Ureter (tissue), 1 donor: ENCODE measurements at places on chromosomes 12 and 14. TPM values are rescaled to one million over a fixed set of nuclear protein-coding genes. Genes with fewer than 3 reads are reported as not detected.

The TEX52 gene
- not detected for total RNA-seq

The TMEM253 gene
- total RNA-seq, result 1.6 TPM

The LYZ gene
- 28.5 TPM for total RNA-seq

The SUDS3 gene
- total RNA-seq, result 40.1 TPM

The AKAP3 gene
- total RNA-seq, result 4.2 TPM

The CNPY2 gene
- 122 TPM for total RNA-seq

- no peak for DNase-seq
Measured at GRCh38 chr12:21526721-21527345, 737 bp downstream of the SPX start.

DNA sequence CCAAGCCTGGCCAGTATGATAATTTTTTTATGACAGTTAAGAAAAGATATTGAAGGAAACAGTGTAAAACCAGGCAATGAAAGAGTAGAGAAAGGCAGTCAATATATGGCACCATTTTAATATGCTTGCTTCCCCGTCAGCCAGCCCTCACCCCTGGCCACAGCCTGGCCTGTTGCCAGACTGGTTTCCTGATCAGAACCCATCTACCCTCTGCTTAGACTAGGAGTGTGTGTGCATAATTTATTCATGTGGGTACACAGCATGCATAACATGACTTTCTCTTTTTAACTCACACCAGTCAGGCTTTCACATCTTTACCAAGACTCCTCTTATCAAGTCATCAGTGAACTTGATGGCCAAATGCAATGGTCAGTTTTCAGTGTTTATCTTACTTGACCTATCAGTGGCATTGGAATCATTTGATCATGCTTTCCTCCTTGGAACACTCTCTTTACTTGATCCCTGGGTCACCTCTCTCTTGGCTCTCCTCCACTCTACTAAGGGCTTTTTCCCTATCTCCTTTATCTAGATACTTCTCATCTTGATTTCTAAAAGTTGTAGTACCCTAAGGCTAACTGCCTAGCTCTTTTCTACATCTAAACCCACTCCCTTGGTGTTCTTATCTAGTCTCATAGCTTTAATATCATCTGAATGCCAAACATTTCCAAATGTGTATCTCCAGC is 10.0 kb upstream of the GPR19 start:
- peak; percentile 53 for DNase-seq

DNA sequence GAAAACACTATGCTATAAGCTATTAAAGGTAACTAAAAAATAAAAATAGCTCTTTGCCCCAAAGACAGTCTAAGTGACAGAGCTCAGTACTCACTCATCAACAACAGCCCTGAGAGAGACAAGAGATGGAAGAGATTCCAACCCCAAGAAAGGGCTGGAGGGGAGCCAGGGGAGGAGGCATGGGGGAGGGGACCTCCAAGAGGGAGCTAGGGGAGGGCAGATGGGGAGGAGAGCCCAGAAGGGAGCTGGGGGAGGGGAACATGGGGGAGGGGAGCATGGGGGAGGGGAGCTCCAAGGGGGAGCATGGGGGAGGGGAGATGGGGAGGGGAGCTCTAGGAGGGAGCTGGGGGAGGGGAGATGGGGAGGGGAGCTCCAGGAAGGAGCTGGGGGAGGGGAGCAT is 7.7 kb downstream of the SSH1 start:
- no peak for DNase-seq

DNA sequence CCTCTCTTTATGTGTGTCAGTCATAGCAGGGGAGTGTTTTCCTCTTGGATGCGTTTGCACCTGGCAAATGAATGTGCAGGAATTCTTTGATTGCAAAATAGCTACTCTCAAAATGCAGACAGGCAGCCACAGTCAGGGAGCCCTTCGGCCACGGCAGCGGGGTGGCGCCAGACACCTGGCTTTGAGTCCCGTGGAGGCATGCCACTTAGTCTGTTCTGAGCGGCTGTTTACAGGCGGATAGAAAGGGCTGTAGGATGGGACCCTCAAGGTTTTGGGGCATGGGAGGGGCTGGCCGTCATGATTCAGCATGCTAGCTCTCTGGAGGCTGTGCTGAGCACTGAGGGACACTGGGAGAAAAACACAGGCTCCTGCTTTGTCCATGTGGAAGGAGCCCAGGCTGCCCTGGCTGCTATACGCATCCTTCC is 117.1 kb downstream of the SLC25A47 start:
- no peak for DNase-seq

DNA sequence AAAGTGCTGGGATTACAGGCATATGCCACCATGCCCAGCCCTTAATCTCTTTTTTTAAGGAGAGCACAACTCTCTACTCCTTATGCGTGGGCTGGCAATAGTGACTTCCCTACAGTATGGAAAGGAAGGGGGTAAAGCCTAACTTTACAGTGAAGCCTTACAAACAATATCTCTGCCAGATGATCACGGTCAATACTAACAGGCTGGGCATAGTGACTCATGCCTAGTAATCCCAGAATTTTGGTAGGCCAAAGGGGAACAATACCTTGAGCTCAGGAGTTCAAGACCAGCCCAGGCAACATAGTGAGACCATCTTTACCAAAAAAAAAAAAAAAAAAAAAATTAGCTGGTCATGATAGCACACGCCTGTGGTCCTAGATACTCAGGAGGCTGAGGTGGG is 5.6 kb downstream of the PYM1 start:
- DNase-seq, result no peak

DNA sequence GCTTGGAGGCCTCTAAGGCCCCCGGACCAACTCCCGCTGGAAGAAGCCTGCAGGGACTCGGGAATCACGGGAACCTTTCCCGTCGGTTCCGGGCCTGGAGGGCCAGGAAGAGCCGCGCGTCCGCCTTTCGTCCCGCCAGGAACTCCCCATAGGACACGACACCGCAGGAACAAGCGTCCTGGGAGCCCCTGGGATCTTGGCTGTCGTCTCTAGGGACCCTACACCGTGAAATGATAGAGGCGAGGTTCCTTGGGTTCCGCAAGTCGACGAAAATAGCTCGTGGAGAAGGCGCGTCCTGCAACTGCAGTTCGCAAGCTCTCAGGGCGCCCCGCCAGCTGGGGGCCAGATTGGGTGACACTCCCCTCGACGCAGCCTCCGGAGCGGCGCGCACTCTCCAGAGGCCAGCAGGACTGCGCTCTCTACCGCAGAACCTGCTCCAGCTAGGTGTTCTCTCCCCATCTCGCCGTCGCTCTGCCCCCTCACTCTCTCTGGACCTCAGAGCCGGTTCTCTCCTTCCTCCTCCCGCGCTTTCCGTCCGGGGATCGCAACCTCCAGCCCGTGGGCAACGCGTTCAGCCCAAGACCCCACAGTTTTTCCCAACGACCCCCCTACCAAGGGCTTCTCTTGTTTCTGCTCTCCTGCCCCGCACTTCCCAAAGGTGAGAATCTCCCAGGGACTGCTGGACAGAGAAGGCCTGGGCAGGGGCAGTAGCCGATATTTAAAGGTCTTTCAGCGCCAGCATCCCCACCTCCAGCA is 776 bp downstream of the BMP4 start:
- DNase-seq, result peak; percentile 65

GRCh38 chr14:63130531-63130930 is 73.7 kb upstream of the RHOJ start:
- no peak for DNase-seq

- DNase-seq, result no peak
Measured at GRCh38 chr14:30791522-30792351, 82.6 kb upstream of the COCH start.

- DNase-seq, result no peak
Measured at GRCh38 chr14:102212356-102212755, 72.7 kb downstream of the WDR20 start.

- DNase-seq, result no peak
Measured at GRCh38 chr14:104249089-104249488, 110.7 kb downstream of the KIF26A start.

- DNase-seq, result no peak
Measured at GRCh38 chr14:92579244-92579936, 65.8 kb downstream of the RIN3 start.

GRCh38 chr14:63933110-63933509 is 80.3 kb downstream of the SYNE2 start:
- DNase-seq, result no peak

- DNase-seq, result no peak
Measured at GRCh38 chr14:20294636-20295035, 11.1 kb downstream of the TTC5 start.

GRCh38 chr12:47202176-47202575 is 122.4 kb upstream of the AMIGO2 start:
- DNase-seq, result no peak

GRCh38 chr14:30621354-30621939 is 672 bp upstream of the SCFD1 start:
- DNase-seq, result no peak

GRCh38 chr12:105672121-105672975 is 341.9 kb downstream of the C12orf75 start:
- DNase-seq, result peak; percentile 42

DNA sequence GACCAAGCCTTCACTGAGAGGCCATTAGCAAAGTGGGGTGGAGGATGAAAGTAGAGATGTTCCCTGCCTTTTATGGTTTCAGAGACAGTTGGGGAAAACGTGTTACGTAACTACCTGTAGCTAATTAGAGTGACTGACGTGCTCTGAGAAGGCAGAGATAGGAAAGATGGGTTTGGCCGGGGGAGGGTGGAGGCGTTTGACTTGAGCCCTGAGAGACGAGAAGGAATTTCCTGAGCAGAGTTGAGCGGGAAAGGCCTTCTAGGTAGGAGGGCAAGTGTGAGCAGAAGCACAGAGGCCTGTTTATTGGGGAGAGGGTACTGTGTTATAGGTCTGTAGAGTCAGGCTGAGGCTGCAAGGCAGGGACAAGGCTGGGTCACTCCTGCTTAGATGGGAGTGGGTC is 8.6 kb downstream of the TUNAR start:
- DNase-seq, result no peak

DNA sequence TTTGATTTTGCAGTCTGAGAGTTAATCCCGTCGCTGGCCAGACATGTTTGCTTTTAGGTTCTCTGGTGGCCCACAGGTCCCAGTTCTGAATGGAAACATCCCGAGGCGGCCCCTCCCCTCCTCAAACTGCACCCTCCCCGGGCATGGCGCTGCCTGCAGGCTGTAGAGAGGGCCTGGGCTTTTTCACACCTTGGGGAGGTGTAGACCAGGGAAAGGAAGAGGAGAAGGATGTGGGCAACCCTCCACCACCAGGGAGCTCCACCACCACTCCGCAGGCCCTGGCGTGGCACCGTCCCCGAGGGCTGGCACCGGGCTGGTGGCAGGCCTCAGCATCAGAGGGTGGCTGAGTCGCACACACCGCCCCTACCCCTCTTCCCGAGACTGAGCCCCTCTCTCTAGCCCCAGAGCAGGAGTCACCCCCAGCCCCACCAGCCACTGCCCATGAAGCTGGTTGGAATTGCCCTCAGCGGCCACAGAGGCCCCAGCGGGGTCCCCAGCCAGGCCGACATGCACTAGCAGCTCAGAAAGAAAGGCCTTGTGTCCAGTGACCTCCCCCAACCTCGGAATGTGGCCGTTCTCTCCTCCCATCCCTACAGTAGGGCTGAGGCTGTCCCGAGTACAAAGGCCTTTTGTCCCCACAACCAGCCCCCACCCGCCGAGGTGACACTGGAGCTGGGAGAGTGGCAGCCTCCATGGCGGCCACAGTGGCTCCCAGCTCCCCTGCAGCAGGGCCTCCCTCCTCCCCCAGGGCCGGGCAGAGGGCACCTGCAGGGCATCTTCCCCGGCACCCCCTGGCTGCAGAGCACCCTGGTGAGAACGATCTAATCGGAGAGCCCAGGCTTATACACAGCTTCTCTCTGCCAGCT is 23.5 kb upstream of the INF2 start:
- no peak for DNase-seq

- no peak for DNase-seq
Measured at GRCh38 chr14:81473456-81474147, 60.1 kb downstream of the SEL1L start.

- no peak for DNase-seq
Measured at GRCh38 chr14:91519239-91520036, 9.3 kb upstream of the PPP4R3A start.

DNA sequence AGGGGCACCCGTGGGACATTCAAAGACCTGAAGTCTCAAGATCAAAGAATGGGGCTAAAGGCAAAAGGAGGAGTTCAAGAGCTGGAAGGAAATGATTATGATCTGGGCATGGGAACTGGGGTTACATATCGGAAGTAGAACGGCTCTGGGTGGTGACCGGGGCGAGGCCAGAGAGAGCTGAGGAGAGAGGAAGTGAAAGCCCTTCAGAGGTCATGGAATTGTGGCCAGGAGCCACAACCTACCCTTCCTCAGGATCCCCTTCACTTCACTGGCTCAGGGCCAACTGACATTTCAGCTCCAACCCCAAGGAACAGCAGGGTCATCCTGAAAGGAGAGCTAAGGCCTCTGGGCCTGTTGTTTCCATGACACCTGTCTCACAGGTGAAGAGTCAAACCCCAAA is 57.8 kb downstream of the GALNT16 start:
- no peak for DNase-seq

DNA sequence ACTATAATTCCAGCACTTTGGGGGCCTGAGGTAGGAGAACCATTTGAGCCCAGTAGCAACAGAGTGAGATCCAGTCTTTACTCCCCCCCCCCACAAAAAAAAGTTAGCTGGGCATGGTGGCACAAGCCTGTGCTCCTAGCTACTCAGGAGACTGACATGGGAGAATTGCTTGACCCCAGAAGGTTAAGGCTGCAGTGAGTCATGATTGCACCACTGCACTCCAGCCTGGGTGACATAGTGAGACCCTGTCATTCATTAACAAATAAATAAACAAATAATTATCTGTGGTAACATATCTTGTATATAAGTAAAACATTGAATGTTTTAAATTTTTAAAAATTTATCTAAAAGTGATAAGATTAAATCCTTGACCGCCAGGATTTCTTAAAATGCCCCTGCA is 4.8 kb downstream of the ENTPD5 start:
- no peak for DNase-seq

- no peak for DNase-seq
Measured at GRCh38 chr12:4134448-4135263, 138.9 kb upstream of the CCND2 start.

DNA sequence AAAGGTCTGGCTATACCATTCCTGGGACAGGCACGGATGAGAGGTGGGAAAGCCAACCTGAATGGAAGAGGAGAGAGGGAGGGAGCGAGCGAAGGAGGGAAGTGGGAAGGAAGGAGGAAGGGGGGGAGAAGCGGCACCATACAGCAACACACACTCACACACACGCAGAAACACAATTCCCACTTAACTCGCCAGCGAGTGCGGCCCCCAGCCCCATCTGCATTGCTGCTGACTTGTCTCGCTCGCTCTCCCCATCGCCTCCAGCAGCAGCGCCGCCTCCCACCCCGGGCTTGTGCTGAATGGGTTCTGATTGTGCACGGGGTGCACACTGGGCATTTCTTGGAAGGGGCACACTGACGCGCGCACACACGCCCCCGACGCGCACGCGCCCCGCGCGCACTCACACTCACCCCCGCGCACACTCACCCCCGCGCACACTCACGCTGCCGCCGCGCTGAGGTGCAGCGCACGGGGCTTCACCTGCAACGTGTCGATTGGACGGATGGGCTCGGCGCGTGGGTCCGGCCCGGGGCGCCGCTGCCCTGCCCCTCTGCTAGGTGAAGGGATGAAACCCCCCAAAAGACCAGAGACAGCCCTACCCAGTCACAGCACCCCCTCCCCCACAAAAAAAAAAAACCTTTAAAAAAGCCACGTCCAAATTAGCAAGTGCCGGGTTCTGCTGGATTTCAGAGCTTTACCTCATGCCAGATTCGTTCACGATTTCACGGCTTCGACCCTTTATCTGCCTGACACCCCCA is 685 bp downstream of the GRIN2B start:
- no peak for DNase-seq

GRCh38 chr14:30162066-30162465 is 234.4 kb upstream of the PRKD1 start:
- DNase-seq, result no peak
